Cerebellum (tissue), 4 donors: ENCODE measurements at places on chromosomes 7 and 10. TPM values are rescaled to one million over a fixed set of nuclear protein-coding genes. Genes with fewer than 3 reads are reported as not detected.

- DNase-seq: no peak
Measured at GRCh38 chr10:33773253-33773573, 438.7 kb upstream of the NRP1 start.

GRCh38 chr7:17947620-17948019 is 7.3 kb upstream of the SNX13 start:
- no peak for DNase-seq

- no peak for DNase-seq
Measured at GRCh38 chr10:62047960-62048383, 146.5 kb downstream of the ARID5B start.

- no peak for DNase-seq
Measured at GRCh38 chr7:141484907-141485306, 66.3 kb upstream of the AGK start.

GRCh38 chr7:3128857-3129490 is 85.3 kb upstream of the CARD11 start:
- no peak for DNase-seq

DNA sequence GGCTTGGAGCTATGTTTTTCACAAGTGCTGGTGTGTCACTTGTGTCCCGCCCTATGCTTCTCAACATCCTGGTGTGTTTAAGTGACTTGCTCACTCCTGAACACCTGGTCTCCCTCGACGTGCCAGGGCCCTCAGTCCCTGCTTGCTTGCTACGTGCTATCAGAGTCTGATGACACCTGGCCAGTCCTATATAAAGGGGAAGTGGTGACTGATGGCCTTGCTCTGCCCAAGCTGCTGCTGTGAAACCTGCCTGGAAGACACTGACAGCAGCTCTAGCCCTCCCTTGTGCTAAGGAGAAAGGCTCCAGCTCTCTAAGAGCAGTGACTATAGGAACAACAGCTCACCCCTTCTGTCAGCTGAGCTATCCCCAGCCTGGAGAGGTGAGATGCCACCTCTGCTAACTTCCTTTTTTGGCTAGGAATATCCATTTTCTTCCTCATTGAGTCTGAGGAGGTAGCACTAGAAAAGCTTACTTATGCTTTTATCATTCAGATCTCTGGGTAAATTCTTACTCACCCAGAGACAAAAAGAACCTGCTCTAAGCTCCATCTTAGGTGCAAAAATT is 77.2 kb upstream of the PLXNA4 start:
- no peak for DNase-seq

DNA sequence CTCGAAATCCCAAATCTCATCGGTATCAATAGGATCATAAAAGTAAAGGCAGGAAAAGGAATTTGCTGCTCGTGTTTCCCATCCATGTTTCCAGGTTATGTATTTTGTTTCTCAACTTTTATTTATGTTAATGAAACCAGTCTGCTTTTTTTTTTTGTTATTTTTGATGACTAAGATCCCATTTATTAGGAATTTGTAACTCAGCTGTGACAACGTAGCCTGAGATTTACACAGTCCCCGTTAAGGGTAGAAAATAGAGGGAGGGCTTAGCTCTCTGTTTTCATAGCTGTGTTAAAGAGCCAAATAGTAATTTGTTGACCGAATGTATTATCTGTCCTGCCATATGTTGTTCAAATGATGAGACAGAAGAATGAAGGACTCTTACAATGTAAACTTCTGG is 164.0 kb downstream of the MGMT start:
- no peak for DNase-seq

DNA sequence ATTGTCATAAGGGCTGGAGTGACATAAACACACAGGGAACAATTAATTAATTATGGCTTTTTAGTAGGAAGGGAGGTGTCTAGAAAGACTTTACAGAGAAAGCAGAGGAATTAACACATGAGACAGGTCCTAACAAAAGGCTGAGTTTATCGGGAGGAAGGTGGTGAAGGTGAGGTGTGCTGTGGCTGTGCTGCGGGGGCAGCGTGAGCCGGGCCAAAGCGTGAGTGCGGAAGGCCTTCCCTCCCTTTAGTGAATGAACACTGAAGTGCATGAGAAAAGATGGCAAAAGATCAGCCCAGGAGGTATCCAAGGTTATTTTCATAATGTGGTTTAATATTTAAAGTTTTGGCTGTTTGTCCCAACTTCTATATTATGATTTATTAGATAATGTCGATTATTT is 243.4 kb upstream of the PLXNA4 start:
- no peak for DNase-seq

DNA sequence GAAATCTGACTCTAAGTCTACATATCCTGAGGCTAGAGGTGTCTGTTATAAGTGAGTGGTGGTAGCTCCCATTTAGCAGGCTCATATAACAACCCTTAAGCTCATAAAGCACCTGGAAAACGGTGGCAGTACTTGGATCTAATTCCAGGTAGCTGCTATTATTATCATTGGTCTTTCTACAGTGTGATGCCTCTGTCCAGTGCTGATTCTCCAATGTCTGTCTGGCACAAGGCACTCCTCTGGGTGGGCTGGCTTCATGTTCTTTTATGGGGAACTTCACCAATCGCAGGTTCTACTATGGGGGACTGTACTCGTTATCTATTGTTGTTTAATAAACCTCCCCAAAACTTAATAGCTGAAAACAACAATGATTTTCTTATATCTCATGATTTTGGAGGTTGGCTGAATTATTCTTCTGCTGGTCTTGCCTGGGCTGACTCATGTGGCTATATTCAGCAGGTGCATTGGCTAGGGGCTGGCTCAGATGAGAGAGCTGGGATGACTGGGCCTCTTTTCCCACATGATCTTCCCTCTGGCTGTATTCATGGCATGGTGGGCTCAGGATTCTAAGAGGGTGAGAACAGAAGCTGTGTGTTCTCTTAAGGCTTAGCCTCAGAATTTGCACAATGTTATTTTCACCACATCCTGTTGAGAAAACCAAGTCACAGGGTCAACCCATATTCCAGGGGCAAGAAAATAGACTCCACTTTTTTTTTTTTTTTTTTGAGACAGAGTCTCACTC is 93.0 kb upstream of the PCGF5 start:
- DNase-seq: no peak

- no peak for DNase-seq
Measured at GRCh38 chr10:5971315-5971832, 6.0 kb downstream of the IL15RA start.

GRCh38 chr7:36794689-36795088 is 70.4 kb upstream of the AOAH start:
- peak; percentile 8 for DNase-seq

DNA sequence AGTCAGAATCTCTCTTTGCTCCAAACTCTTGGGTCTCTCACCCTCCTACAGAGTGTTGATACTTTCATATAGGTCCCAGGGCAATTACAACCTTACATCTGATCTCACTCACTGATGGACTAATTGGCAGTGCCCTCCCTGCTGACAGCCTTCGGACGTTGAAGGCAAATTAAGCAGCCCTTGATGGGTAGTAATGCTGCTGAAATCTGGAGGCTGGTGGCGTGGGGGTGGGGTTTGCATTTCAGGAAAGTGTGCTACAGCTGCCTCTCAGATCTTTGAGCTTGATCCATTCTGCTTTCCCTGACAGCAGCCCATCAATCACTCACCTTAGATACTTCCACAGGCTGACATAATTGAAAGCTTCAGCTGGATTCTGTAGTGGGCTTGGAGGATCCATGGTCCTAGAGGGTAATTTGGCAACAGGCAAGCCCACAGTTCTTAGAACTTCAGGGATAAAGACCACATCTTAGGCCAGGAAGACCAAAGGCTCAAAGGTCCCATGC is 349.1 kb upstream of the PODXL start:
- no peak for DNase-seq

GRCh38 chr7:112138325-112138852 is 67.8 kb downstream of the DOCK4 start:
- no peak for DNase-seq

GRCh38 chr10:96339956-96340904 is 18.6 kb downstream of the OPALIN start:
- no peak for DNase-seq

DNA sequence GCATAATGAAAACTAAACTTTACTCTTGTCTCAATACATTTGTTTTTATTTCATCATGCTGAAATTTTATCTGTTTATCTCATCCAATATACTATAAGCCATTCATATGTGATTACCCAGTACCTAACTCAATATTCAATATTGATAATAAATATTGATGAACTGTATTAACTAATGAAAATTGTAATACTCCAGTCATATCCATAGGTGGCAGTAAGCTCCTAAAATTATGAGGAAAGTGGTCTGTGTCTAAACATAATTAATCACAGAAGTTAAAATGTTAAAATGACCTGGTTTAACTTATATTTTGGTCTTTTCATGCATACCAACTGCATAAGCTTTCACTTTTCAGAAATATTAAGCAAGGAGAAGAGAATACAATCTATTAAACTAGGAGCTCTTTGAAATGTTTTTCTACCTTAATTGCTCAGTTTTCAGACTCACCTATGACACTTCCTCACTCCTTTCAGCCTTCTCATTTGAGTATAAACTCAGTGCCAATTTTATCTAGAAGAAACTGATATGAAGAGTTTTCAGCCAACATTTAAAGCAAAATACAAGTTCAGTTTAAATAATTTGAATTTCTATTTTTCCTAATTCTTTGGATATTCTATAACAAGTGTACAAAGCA is 30.5 kb upstream of the VWDE start:
- DNase-seq: no peak

GRCh38 chr10:132169031-132169765 is 17.6 kb upstream of the DPYSL4 start:
- no peak for DNase-seq

GRCh38 chr10:28595613-28596012 is 62.7 kb downstream of the WAC start:
- DNase-seq: no peak

DNA sequence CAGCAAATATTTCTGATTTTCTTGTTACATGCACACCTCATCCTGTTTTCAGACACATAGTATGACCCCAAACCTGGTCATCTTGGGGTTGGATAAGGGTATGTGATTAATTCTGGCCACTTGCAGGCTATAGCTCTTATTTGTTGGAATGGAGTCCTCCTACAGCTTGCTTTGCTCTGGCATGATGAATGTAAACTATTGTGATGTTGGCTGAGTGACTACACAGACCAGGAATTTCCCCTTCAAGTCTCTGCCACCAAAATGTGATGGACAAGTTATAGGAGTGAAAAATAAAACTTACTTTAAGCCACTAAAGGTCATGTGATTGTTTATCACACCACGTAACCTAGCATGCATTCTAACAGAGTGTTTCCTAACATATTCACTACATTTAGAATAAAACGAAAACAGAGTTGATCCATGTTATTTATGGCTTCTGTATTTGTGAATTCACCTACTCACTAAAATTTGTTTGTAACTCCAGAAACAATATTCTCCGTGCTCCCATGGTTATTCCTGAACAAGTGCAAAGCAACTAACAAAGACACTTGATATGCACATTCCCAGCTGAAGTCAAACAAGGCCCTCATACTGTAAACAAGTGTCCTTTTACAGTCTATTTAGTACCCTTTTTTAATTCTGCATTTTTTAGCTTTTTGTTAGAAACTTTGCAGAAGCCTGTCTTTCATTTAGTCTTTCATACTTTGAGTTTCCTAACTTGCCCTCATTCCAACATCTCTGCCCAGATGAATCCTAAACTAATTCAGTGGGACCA is 599.2 kb upstream of the PCDH15 start:
- DNase-seq: no peak

DNA sequence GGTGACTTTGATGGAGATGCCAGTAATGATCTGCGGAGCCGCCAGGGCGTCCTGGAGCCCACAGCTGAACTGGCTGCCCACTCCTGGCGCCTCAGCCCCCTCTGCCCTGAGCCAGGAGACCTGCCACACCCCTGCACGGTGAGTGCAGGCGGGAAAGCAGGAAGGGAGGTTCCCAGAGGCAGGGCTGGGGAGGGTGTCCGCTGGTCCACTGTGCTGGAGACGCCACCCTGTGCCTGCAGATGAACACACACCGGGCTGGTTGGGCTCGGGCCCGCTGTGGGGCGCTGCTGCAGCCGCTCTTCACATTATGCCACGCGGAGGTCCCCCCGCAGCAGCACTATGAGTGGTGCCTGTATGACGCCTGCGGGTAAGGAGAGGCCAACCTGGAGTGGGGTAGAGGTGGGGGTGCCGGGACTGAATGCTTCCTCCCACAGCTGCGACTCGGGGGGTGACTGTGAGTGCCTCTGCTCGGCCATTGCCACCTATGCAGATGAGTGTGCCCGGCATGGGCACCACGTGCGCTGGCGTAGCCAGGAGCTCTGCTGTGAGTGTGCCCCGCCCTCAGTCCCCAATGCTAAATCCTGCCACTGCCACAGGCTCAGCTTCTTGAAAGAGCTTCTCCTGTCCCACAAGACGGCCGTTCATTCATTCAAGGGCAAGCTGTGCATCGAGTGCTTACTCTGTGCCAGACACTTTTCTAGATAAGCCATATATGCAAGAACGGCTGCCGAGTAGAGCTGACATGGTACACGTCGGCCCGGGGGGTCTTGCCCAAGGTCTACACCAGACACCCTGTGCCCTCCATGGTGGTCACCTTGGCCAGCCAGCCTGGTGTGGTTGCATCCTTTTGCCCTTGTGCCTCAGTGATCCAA is 14.3 kb upstream of the ZNF467 start:
- DNase-seq: no peak

- no peak for DNase-seq
Measured at GRCh38 chr10:4108693-4109092, 323.7 kb upstream of the KLF6 start.

- no peak for DNase-seq
Measured at GRCh38 chr7:134693256-134693655, 46.6 kb downstream of the BPGM start.

DNA sequence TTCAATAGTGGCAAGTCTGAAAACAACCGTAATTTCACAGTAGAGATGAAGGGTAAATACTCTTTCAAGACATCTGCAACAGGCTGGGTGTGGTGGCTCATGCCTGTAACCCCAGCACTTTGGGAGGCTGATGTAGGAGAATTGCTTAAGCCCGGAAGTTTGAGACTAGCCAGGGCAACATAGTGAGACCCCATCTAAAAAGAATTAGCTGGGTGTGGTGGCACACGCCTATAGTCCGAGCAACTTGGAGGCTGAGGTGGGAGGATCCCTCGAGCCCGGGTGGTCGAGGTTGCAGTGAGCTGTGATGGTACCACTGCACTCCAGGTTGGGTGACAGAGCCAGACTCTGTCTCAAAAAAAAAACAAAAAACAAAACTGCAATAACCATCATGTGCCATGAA is 71.8 kb downstream of the PFKFB3 start:
- no peak for DNase-seq

- no peak for DNase-seq
Measured at GRCh38 chr10:45255706-45256105, 59.7 kb downstream of the OR13A1 start.

Gene RBP3
- total RNA-seq: not detected

Gene GIMAP6
- total RNA-seq: 4.5 TPM

Gene CTAGE6
- total RNA-seq: 0.36 TPM

Gene AUTS2
- total RNA-seq: 298 TPM

Gene SUGCT
- total RNA-seq: 4.3 TPM

Gene ITIH5
- 19.4 TPM for total RNA-seq

Gene PTF1A
- 4.4 TPM for total RNA-seq

Gene SLC13A1
- total RNA-seq: not detected

Gene ZNF679
- total RNA-seq: not detected

Gene FANK1
- total RNA-seq: 4.4 TPM
